ENCODE measurements at places on chromosomes 6 and 20.

GRCh38 chr6:33410711-33411631 lies at the start of gene PHF1:
Gene PHF1 (plus strand): TSS chr6:33411014. CDS start chr6:33412264, 1,250 bp downstream.
- DNase-seq, result peak; percentile 74

- DNase-seq, result no peak
Observed at GRCh38 chr20:19115581-19115980, 96.9 kb upstream of the SLC24A3 start.

GRCh38 chr20:19932170-19932667 lies 84.9 kb upstream of the NAA20 start:
- no peak for DNase-seq

- no peak for DNase-seq
Observed at GRCh38 chr20:46746956-46747526, 37.6 kb downstream of the SLC2A10 start.

Measured in activated CD8-positive, alpha-beta memory T cell treated with anti-CD3 and anti-CD28 coated beads for 1 hour (primary cell).